Mucosa of gallbladder (tissue), 1 donor: ENCODE measurements at places on chromosomes 16 and 17. TPM values are rescaled to one million over a fixed set of nuclear protein-coding genes. Genes with fewer than 3 reads are reported as not detected.
A peak's percentile ranks its signal among the peaks of the same experiment; 100 is the strongest.

The ENDOV gene
- total RNA-seq = 26.2 TPM

DNA sequence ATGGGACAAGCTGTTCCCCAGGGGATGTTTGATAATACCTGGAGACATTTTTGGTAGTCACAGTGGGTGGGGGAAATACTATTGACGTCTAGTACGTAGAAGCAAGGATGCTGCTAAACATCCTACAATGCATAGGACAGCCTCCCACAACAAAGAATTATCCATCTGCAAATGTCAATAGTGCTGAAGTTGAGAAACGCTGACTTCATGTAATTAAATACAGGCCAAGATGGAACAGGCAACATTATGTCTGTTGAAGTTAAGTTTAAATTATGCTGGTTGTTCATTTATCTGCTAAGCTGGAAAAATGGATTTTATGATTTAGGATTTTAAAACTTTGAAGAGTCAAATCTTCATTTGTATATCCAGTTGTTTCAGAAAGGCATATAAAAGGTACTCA is 341.2 kb upstream of the DYNLRB2 start:
- no peak for DNase-seq

GRCh38 chr16:1007284-1007850 is 25.8 kb downstream of the SOX8 start:
- no peak for DNase-seq

- no peak for DNase-seq
Observed at GRCh38 chr16:75322740-75323139, 71.3 kb upstream of the BCAR1 start.

The UBALD1 gene
- total RNA-seq = 49.1 TPM

DNA sequence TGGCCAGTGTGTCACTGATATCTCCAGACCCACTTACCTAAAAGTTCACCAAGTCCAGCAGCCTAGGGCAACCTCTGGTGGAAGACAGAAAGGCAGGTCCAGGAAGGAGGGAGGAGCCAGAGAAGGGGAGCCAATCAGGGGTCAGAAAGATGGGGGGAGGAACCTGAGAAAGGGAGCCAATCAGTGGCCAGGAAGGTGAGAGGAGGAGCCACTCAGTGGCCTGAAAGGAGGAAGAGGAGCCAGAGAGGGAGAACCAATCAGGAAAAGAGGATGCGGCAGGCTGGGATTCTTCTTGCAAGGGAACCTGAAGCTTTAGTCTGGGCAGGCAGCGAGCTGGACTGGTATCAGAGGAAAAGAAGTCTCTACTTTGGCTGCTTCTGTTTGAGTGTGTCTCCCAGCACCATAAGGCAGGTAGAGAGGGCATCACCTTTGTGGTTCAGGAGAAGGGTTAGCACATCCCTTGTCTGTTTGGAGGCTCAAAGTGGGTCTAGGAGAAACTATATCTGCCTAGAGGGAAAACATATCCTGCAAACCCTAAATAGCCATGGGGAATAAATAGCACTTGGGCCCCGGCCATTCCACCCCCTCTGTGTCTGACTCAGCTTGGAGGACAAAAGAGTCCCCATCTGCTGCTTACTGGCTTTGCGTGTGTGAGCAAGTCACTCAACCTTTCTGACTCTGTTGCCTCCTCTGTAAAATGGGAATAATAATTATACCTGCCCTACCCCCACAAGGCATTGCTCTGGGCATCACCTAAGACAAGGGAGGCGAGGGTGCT is 43.4 kb upstream of the CRHR1 start:
- no peak for DNase-seq

The KCNAB3 gene
- 2.5 TPM for total RNA-seq

- DNase-seq = peak; percentile 87
Observed at GRCh38 chr16:3027983-3028715, 4.3 kb downstream of the THOC6 start.

The GP2 gene
- total RNA-seq = 558 TPM

The TADA2A gene
- 14.5 TPM for total RNA-seq

The IFT20 gene
- total RNA-seq = 50.1 TPM

GRCh38 chr17:69218986-69219385 is 9.6 kb downstream of the ABCA10 start:
- DNase-seq = no peak

The ARHGAP44 gene
- 40.9 TPM for total RNA-seq

DNA sequence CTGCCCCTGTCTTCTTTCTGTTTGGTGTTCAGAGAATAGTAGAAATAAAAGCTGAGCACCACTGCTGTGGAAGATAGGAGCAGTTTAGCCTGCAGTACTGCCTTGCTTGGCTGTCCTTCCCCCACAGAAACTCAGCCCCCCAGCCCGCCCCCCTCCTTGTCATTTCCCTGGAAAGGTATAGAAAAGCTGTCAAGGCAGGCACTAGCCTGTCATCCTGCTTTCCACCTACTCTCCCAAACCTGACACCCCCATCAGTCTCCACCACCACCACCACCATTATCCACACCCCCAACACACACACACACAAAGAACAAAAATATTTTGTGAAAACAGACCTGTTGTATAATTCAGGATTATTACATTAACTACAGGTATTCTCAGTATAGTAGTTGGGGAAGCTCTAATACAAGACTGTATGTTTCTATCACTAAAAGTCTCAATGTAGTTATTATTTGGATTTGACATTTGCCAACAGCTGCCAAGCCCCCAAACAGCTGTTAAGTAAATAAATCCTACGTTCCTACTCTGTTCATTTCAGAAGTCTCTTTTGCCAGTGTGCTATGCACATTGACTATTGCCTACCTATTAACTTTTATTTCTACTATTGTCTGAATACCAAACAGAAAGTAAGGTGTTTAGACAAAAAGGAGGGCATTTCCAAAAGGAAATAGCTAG is 128.8 kb downstream of the CYB561 start:
- no peak for DNase-seq

The FBXO39 gene
- 0.23 TPM for total RNA-seq

DNA sequence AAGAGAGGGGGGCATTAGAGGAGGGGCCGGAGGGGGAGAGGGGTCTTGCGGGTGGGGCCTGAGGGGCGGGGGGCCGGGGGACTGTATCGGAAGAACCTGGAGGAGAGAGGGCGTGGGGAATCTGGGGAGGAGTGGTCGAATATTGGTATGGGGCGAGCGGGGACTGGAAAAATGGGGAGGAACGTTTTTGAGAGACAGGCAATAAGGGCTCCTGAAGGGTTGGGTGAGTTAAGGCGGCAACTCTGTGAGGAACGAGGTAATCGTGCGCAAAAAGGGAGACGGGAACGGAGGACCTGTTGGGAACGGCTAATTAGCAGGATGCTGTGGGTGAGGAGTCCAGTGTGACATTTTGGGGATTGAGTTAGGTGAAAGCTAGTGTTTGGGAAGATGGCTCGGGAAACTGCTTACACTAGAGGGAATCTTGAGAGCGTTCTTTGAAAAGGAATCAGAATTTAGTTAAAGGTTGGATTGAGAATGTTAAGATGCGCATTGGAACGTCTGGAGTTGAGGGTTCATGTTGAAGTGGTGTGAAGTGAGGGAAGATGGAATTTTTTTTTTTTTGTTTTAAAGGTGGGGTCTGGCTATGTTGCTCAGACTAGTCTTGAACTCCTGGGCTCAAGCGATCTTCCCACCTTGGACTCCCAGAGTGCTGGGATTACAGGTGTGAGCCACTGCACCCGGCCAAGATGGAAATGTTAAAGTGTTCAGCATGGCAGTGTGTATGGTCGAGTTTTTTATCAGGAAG is 662 bp downstream of the WIPF2 start:
- peak; percentile 20 for DNase-seq
